CD8-positive, alpha-beta T cell (primary cell): ENCODE measurements at places on chromosomes 13 and 19.

DNA sequence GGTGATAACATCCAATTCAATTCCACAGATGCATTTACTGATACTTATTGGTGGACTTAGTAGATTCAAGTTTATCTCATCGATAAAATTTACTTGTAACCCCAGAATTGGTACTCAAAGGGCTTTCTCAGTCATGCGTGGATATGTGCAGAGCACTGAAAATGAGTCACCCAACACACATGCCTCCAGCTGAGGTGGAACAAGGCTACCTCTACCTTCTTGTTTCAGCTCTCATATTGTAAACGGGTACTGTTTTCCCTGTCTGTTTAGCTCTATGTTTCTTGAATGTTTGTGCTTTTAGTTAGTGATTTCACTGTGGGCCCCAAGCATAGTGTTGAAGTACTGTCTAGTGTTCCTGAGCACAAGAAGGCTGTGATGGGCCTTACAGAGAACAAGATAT lies 1.5 kb downstream of the LRRC63 start:
- DNase-seq, result no peak

- DNase-seq, result no peak
These were observed 284.0 kb downstream of the DNAJC15 start for GRCh38 chr13:43307221-43307920.

GRCh38 chr13:30313311-30313710 lies 6.0 kb upstream of the KATNAL1 start:
- DNase-seq, result no peak

- DNase-seq, result no peak
These were observed 14.2 kb downstream of the PPP1R12C start for GRCh38 chr19:55103190-55103589.

GRCh38 chr13:82344867-82345266 lies 1537.4 kb downstream of the SLITRK1 start:
- no peak for DNase-seq

DNA sequence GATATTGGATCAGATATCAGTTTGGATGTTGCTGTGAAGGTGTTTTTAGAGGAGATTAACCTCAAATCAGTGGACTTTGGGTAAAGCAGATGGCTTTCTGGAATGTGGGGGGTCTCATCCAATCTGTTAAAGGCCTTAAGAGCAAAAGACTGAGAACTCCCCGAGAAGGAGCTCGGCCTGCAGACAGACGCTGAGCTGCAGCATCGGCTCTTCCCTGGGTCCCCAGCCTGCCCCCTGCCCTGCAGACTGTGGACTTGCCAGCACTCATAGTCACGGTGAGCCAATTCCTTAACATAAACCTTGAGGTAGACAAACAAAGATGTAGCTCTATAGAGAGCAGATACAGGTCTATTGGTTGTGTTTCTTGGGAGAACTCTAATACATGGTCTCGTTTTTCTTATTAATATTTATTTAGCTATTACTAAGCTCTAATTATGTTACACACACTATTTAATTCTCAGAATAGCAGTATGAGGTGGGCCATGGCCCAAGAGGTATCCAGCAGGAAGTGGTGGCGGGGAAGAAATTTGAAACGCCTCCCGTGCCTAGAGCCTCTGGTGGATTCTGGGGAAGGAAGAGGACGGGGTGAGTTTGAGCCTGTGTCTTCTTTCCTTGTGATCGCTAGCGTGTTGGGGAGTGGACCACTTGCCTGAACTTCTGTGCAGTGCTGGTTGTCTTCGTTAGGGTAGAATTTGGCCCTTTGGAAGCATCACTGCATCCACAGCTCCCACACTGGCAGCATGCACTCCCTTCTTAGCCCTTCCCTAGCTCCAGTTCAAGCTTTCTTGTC lies 305.3 kb downstream of the TEX29 start:
- DNase-seq, result no peak

DNA sequence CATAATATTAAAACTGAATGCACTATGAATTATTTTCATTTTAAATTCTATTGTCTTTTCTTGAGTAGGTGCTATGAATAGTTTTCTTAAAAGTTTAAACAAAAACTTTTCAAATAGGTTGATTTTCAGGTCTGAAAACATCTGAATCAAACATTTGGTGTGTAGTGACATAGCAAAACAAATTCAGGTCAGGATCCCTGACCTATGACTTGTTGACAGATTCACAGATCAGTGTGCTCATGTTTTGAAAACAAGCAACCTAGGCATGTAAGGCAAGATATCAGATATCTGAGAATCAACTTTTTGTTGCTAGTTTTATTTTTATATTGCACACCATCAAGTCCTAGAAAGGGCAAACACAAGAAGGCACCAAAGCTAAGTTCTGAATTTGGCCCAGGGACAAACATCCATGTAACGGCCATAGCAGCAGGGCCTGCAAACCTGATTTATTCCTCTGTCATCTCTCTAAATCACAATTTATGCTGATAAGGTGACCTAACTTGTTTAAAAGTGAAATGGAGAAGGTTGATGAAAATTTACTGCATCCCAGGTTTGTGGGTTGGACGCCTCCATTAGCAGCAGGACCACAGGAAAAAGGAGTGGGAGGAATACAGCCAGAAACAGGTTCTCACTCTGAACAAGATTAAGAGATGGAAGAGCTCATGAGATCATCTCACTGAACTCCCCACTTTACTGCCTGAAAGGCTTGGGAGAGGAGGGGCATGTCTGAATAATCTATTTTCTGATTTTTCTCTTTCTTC lies 337.7 kb downstream of the KCNRG start:
- DNase-seq, result no peak

- DNase-seq, result no peak
These were observed 1.7 kb upstream of the KLK13 start for GRCh38 chr19:51066393-51067186.

GRCh38 chr19:16347706-16348105 lies 23.1 kb downstream of the KLF2 start:
- DNase-seq, result no peak

DNA sequence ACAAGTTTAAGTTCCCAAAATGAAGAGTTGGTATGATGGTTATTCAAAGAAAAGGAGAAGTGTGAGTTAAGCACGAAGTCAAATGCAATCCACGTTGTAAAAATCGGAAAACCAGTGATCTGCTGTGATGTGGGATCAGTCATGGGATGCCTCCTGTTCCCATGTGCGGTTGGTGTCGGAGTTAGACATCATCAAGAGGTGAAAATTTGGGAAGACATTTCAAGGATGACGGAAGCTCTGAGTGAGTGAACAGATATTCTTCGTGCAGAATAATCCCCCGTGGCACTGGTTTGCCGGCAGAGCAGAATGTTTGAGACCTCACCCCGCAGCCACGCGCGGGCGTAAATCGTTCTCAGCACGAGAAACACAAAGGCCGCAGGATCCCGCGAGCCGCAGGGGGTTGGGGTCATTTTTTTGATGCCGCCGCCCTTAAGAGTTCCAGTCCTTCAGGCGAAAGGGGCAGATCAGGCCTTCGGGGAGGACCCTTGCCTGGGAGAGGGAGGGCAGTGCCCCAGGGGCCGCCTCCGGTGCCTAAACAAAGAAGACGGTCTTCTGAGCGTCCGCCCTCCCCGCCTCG lies 13.7 kb upstream of the SOX1 start:
- DNase-seq, result no peak

GRCh38 chr13:99398071-99398470 lies 90.9 kb upstream of the GPR183 start:
- no peak for DNase-seq

GRCh38 chr19:3977242-3978143 lies 6.6 kb upstream of the DAPK3 start:
- no peak for DNase-seq

- DNase-seq, result no peak
These were observed 150.2 kb downstream of the TNFSF13B start for GRCh38 chr13:108419768-108420167.

DNA sequence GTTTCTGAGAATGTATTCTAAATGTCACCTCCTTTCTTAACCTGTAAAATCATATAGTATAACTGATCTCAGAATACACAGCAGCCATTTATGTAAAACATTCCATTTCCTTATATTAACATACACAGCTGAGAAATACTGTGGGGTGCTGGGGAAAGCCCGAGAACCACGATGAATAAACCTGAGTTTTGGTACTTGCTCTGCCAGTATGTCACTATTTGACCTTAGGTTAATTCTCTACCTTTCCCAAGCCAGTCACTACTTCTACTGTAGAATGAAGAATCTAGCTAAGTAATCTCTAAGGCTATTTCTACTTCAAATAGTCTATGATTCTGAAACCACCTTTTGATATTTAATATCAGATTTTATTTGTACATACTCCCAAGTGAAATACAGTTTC lies 173.7 kb downstream of the TBC1D4 start:
- DNase-seq, result no peak

- DNase-seq, result no peak
These were observed 104.2 kb downstream of the SLITRK6 start for GRCh38 chr13:85694992-85695391.

- no peak for DNase-seq
These were observed 9.3 kb upstream of the MISP start for GRCh38 chr19:741506-742131.

DNA sequence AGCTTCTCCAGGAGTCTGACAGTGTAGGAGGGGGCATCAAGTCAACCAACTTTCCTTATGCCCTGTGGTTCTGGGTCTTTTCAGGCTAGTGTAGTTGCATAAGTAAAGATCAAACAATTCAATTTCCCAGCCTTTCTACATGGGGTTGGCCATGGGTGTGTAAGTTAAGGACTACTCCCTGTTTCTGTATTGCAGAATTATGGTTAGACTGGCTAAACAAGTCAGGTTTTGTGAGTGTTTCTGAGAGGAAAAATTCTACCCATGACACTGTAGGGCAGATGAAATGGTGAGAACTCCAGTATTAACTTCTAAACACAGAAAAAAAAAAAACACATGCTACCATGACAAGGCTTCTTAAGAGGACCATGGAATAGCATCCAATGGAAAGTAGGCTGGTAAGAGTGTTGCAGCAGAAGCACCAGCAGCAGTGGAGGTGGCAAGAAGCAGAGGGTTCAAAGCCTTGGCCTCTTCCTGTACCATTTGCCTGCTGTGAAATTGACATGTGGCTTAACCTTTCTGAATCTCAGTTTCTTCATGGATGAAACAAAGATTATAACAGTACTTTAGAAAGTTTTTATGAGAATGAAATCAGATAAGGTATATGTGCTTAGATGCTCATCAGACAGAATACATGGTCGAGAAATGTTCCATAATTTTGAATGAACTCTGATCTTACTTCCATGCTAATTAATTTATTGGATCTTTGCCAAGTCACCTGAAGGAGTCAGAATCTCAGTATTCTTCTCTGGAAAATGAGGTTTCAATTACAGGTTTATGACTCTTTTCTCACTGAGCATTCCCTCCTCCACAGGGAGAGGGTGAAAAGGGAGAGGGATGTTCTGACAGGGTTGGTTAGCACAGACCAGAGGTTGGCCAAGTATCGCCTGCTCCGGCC lies 11.4 kb upstream of the SCEL start:
- no peak for DNase-seq

- DNase-seq, result no peak
These were observed 13.5 kb downstream of the BRSK1 start for GRCh38 chr19:55297267-55297666.

- DNase-seq, result no peak
These were observed 27.1 kb downstream of the CNFN start for GRCh38 chr19:42362891-42363440.

GRCh38 chr19:12596485-12596884 lies 14.1 kb downstream of the ZNF490 start:
- DNase-seq, result no peak

DNA sequence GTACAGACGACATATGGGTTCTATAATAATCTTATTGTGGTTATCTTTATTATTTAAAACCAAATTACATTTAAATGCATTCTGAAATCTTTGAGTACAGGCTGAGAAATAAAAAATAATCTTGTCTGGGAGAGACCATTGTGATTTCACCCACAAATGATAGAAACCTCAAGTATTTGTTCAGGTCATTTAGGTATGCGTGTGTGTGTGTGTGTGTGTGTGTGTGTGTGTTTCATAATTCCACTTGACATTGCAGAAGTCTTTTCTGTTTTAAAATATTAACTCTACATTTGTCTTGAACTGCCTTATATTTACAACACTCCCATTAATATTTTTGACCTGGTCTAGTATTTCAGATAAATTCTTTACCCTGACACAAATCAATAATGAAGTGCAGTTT lies 126.9 kb downstream of the SPRY2 start:
- no peak for DNase-seq
